Fibroblast of mammary gland (primary cell): ENCODE measurements at places on chromosomes 4 and X.

- no peak for DNase-seq
Measured at GRCh38 chrX:75327607-75328006, 53.7 kb downstream of the UPRT start.

- peak; percentile 31 for DNase-seq
Measured at GRCh38 chr4:129218360-129218759, 122.4 kb downstream of the C4orf33 start.

DNA sequence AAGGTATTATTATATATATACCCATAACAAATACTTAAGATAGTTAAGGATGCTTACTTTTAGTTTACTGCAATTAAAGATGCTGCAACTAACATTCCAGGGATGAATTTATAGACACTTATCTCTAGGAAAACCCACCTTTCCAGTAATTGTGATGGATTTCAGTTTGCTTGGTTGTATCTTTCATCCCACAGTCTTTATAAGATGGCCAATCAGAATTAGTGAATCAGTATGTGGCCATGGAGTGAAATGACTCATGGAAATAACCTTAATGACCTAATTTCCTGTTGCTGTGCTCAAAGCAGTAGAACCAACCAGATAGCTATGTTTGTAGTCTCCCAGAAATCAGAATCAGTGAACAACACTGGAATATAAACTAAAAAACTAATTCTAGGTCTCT, 26.4 kb downstream of the MOSPD2 start:
- peak; percentile 70 for DNase-seq

- no peak for DNase-seq
Measured at GRCh38 chrX:79336869-79337815, 30.0 kb downstream of the ITM2A start.

- no peak for DNase-seq
Measured at GRCh38 chrX:137072396-137072795, 38.6 kb upstream of the GPR101 start.

DNA sequence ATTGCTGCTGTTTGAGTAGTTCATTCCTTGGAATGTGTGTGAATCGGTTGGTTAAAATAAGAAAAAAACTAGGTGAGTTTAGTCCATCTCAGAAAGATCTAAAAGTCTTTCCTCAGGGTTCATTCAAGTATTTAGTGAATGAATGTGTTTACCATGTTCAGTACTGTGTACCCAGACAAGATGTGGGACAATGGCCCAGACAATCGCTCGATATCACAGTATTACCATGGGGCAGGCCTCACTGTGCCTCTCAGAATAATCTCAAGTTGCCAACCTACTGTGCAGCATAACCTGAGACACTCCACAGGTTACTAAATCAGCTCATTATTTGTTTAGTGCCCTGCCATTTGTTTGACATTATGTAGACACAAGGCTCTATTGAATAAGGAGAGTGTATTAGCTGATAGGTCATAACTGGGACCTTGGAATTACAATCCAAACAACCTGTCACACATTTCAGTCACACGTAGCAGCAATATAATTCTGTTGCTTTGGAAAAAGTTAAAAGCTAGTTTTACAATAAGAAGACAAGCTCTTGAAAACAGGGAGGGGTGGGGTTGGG, 24.9 kb upstream of the AMOT start:
- DNase-seq, result no peak

- no peak for DNase-seq
Measured at GRCh38 chrX:33923262-33923661, 208.9 kb downstream of the FAM47A start.

DNA sequence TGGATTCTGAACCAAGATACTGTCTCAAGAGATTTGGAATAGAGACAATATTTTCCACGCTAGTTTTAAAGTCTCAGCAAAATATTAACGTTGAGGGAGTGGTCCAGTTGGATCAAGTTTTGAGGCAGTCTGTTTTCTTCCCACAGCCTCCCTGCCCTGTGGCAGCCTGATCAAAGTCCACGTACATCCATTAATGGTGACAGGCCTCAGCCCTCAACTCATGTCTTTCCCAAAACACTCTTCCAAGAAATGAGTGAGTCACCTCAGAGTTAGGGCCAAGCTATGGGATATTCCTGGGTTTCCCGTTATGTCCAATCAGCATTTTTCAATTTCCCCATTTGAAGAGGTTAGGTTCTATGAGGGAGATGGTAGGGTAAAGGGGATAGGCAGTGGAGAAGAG, 28.5 kb downstream of the EGFL6 start:
- peak; percentile 63 for DNase-seq

DNA sequence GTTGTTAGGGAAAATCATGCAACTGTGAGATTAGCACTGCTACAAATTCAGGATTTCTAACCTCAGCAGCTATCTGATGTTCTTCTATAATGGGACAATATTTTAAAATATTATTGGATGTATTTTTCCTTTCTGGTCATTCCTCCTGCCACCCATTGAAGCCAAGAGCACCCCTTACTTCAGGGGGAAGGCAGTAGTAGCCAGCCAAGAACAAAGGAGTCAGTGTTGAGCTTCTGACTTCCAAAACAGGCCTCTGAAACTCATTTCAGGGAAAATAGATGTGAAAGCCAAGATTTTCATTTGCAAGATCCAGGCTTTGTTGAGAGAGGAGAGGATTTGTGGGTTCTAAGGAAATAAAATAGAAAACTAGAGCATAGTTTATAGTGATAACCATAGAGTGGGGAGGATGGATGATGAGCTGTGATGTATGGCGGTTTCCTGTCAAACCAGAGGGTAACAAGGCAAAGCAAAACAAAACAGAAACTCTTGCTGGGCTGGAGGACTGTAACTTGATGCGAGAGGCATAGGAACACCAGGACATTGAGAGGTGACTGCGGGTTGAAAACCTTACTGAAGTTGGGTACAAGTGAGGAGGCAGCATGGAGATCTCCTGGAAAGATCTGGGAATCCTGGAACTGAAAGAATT, 173.7 kb upstream of the LEF1 start:
- no peak for DNase-seq

DNA sequence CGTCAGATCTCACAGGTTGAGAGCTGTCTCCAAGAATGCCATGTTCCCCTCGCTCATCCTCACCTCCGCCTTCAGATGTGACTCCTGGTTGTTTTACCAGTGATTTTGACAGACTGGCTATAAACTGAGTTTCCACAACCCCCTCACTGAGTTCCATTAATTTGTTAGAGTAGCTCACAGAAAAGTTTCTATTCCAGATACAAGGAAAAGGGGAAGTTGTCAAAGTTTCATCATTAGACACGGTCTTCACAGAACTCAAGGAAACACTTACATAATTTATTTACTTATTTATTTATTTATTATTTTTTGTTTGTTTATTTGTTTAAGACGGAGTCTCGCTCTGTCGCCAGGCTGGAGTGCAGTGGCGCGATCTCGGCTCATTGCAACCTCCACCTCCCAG, 55.7 kb upstream of the IQSEC2 start:
- DNase-seq, result no peak

DNA sequence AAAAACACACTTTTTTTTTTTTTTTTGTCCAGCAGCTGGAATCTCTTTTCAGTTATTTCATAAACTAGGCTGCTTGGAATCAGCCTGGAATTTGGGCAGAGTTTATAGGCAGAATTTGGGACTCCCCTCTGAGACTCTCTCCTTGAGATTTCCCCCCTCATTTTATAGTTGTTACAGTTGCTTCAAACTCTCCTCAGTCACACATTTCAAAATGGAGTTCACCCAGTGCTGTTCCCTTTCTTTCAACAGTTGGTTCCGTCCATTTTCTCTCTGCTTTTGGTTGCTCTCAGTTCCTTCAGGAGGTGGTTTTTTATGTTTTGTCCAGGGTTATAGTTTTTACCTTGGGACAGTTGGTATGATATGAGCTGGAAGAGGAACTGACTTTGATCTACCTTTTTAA, 27.5 kb downstream of the NSD2 start:
- no peak for DNase-seq

- DNase-seq, result no peak
Measured at GRCh38 chr4:55438314-55438713, 42.6 kb downstream of the TMEM165 start.
